ENCODE measurements at places on chromosomes 3 and 15.

DNA sequence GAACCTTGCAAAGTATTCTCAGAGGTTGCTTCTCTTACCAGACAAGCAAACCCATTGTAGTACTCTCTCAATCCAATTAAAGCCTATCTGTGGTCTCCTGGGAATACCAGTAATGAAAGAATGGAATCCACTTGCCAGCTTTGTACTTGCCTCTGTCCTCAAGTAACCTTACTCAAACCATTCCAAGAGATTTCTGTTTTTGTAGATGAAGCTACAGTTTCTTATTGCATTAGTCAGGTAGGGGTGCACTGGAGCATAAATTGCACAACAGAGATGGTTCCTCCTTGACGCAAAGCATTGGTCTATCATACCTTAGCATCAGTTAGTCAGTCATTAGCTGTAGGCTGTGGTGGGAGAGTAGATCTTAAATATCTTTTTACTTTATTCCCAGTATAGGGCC is 52.9 kb downstream of the BTLA start:
- DNase-seq, result no peak

- DNase-seq, result no peak
Observed at GRCh38 chr3:184176377-184177330, 2.0 kb downstream of the AP2M1 start.

GRCh38 chr3:130800829-130801228 is 54.2 kb upstream of the PIK3R4 start:
- DNase-seq, result no peak

DNA sequence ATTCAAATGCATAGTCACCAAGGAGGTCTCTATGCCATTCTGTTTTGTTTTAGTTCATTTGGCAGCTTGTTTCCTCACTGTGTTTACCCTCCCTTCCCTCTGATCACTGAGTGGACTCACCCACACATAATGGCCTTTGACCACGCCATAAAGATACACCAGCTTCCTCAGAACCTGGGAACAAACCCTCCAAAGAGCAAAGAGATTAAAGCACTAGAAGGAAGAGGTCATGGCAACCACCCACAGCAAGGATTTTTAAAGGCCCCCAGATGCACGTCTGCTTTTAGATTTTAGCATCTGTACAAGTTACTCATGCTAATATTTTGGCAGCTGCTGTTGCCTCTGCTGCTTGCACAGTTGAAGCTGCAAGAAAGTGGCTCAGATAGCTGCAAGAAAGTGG is 47.9 kb upstream of the CADPS start:
- no peak for DNase-seq

GRCh38 chr15:38609097-38609738 is 44.6 kb upstream of the RASGRP1 start:
- DNase-seq, result no peak

GRCh38 chr3:171293142-171293782 is 166.9 kb downstream of the TNIK start:
- no peak for DNase-seq

DNA sequence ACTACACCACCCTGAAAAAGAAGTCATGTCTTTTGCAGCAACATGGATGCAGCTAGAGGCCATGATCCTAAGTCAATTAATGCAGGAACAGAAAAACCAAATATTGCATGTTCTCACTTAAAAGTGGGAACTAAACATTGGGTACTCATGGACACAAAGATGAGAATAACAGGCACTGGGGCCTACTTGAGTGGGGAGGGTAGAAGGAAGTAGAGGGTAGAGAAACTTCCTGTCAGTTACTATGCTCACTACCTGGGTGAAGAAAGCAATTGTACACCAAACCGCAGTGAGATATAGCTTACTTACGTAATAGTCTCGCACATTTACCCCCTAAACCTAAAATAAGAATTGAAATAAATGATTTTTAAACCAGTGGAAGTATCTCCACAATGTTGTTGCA is 480.5 kb upstream of the ARRDC4 start:
- no peak for DNase-seq

DNA sequence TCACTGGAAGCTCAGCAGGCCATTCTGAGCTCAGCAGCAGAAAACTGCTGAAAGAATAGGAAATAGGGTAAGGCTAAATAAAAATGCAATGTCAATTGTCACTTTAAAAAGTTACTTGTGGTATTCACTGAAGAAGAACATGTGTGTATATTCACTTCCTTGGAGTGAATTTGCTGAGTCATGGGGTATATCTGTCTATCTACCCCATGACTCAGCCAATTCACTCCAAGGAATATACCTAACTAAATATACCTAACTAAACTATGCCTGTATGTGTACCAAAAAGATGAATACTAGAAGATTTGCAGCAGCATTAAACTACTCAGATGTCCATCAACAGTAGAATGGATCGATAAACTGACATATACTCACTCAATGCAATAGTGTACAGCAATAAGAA is 69.5 kb upstream of the KCNAB1 start:
- no peak for DNase-seq

GRCh38 chr3:30258426-30259392 is 347.7 kb upstream of the TGFBR2 start:
- no peak for DNase-seq

- no peak for DNase-seq
Observed at GRCh38 chr3:83076041-83076440, 1314.6 kb upstream of the GBE1 start.

DNA sequence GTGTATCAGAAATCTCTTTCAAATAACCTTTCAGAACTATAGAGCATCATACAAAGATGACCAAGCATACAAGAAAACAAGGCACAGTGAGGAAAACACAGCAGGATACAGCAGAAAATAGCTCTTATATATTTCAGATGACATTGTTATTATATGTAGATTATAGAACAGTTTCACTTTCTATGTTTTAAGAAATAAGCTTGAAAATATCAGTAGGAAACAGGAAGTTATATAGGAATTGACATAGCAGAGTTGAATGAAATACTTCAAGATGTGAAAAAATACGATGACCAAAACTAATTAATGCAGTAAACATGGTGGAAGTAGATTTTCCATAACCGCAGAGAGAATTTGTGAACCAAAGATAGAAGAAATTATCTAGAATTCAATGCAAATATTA is 75.2 kb downstream of the LYSMD4 start:
- no peak for DNase-seq

DNA sequence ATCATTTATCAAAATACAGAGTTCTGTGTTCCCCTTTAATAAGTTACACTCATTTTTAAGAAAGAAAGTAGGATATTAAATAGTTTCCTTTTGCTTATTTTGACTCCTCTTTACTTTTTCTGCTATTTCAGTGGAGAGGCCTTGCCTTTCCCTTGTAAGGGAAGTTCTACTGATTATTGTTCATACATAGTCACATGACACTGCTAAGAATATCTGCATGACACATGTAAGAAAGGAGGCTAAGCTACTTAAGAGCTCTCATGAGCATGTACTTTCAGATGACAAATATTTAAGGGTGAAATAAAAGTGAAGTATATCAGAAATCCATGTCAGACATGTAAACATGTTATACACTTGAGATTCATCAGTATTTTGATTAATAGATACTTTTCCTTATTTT is 39.0 kb downstream of the MYRIP start:
- no peak for DNase-seq

DNA sequence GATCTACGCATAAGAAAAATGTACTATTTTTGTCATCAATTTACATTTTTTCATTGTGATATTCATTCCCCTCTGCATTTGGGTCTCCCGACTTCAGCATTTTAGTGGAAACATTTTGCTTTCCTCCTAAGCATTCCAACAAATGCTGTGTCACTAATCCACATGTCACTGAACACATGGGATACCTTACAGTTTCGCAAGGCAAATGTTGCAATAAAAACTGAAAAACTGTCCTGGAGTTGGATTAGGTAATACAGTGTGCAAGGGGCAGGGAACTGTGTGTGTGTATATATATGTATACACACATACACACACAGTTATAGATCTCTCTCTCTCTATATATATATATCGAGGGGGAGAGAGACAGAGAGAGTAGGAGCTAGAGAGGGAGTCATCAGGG is 632.2 kb downstream of the MAGI1 start:
- DNase-seq, result no peak

DNA sequence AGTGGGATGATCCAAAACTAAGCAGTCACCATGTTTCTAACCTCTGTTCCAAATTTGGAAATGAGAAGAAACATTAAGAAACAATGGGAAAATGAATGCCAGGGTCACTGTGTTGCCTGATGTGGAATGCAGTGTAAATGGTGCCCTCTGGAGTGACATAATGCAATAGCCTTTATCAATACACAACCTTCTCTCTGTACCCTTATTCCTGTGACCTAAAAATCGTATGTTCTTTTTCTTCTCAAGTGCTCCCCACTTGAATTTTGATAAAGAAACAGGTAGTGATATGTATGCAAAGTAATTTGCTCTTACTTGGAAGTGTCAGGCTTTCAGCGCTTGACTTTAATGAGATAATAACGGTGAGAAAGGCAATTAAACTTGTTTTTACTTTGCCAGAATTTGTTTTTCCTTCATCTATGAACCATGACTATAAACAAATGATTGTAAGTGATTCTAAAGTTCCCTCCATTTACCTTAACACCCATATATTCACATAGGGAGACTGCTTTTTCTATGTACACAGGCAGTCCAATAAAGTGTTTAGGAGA is 145.8 kb upstream of the THRB start:
- DNase-seq, result no peak

GRCh38 chr15:46251903-46252302 is 617.1 kb downstream of the SQOR start:
- DNase-seq, result no peak

DNA sequence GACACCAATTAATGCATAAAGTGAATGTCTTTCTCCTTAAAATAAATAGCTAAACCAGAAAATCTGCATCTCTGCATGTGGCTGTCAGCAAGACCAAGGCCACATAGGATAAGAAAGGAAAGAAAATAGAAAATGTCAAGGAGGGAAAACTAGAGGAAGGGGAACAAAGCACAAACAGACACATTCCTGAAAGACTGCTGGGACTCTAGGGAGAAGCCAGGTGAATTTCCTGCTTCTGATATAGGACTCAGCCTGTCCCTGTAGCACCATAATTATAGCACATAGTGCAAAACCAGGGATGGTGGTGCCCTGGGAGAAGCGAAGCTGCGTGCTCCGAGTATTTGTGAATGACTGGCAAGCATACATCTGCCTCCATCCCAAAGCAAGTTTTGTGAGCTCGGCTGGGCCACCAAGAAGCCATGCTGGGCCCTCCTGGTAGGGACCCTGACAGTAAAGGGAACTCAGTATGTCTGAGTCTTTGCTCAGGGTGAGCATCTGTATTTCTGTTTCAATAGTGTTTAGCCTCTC is 14.2 kb downstream of the FSTL1 start:
- no peak for DNase-seq

- DNase-seq, result peak; percentile 42
Observed at GRCh38 chr15:89177633-89178306, 43.6 kb downstream of the RLBP1 start.

- no peak for DNase-seq
Observed at GRCh38 chr3:163482695-163483094, 1595.6 kb downstream of the SI start.

DNA sequence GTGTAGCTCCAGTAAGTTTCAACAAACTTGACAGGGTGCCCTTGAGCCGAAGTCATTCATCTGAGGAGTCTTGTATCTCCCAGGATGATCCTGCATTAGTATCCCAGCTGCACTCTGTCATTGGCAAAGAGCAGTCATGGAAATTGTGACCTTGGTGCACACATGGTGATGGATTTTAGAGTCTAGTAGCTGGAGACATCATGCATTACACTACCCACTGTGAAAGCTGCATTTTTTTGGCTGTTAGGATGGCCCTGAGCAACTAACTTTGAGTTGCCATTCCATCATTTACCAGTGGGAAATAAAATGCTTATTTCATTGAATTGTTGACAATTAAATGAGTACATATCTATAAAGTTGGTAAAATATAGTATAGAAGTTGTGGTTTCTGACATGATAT is 552.6 kb upstream of the CBLB start:
- DNase-seq, result no peak

GRCh38 chr3:52019352-52020080 is 23.8 kb upstream of the RPL29 start:
- no peak for DNase-seq

- no peak for DNase-seq
Observed at GRCh38 chr3:95218484-95218883, 1155.6 kb downstream of the NSUN3 start.

DNA sequence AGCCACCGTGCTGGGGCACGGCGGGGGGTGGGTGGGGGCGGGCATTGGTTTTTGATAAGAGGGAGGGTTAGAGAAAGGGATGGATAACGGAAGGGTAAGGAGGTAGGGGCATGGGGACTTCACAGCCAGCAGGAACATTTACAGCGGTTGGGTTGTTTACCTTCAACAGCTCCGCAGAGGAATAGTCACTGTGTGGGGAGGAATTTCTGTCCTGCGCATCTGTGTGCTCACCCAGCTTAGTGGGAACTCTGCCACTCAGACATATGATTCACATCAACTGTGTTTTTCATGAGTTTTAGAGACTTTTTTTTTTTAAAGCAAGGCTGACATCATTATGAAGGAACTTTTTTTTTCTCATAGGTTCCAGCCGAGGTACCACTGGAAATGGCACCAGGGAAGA is 19.6 kb downstream of the CHRD start:
- no peak for DNase-seq

DNA sequence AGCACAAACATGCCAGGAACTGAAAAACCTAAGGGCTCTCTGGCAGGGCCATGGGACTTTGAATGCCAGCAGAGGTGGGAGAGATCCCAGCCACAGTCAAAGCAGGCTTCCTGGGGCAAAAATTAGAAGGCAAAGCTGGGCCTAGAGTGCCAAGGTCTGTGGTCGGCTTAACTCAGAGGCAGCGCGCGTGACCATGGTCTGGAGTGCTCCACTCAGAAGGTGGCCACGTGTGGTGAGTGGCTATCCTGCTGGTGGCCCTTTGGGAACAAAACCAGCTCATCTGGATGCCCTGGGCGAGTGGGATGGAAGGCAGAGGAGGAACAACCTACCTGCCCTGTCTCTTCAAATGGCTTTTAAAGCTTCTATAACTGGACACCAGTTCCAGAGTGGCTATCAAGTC is 63.1 kb downstream of the OXNAD1 start:
- no peak for DNase-seq

DNA sequence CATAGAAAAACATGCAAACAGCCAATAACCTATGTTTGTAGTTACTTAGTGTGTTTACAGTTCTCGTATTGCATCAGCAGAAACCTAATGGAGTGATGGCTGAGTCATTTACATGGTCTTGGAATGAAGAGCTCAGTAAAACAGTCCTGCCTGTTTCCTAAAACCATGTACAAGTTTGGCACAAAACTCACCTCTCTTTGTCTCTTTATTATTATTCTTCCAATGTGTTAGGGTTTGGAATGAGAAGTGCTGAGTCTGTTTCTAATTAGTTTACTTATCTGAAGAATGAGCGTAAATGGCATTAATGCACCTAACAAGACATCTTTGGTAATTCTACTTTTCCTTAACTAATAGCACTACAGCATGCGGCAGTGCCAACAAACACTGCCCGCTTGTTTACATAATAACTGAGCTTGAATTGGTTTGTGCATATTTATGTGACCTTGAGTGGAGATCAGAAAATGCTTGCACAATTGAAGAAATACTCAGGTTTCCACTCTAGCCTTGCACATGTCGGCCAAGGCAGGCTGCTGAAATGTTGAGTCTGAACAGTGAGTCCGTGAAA is 385.4 kb upstream of the SEMA6D start:
- DNase-seq, result no peak
